ENCODE measurements at places on chromosomes 2 and 18.
A peak's percentile ranks its signal among the peaks of the same experiment; 100 is the strongest.

- DNase-seq, result no peak
Measured at GRCh38 chr2:235544689-235544969, 50.8 kb downstream of the AGAP1 start.

DNA sequence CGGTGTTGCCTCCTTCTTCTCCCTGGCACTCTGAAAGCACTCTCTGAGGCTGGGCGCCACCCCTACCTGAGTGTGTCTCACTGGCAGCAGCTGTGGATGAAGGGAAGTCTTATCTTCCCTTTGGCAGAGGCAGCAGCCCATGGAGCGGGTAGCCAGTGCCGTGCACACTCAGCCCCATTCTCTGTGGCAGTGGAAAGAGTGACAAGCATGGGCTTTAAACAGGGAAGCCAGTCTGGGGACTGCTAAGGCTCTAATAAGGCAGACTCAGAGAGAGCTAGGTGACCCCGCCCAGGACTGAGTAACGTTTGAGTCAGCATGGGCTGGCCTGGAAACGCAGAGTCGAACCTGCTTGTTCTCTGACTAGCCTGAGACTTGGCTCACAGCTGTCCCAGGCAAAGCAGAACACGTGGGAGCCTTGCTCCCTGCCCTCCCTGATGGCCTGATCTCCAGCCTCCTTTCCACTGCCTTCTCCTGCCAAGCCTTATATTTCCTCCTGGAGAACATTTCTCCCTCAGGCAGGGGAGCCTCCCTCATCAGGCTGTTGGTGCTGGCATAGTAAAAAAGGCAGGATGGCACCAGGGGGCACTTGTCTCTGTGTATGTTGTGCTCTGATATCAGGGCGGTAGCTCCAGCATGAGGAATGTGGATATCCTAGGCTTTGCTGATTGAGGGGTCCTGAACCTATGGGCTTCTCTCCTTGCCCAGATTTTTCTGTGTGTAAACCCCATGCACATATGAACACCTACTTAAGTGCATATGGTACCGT is 93.9 kb upstream of the LGALSL start:
- peak; percentile 92 for DNase-seq

DNA sequence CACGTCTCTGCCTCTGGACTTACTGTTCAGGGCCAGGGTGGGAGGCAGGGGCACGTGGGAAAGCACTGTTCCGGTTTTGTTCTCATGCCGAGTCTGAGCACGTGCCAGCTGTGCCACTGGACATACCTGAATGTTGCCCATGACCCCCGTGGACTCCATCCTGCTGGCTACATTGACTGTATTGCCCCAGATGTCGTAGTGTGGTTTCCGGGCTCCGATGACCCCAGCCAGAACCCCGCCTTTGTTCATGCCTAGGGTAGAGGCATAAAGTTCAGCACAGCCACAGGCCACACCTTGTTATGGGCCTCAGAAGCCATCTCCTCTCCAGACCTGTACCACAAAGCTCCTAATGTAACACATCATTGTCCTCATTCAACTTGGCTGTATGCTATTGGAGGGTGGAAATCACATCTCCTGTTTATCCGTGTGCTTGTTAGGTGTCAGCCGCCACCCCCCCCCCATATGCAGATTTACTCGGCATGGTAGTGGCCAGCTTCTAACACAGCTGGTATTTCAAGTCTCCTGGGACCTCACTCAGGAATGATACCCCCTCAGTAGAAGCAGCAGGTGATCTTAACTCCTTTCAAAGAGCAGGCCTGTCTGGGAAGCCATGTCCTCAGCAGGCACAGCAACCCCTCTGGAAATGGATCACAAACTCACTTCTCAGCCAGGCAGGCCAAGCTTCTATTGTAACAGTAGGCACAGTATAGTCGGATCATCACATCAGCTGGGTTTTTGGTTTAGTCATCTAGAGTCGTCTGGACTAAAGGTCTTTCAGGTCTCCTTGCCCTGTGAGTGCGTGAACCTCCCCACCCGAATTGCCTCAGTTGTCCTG is 27.6 kb downstream of the CENPO start:
- no peak for DNase-seq

GRCh38 chr2:45452866-45453265 is 158.2 kb downstream of the SRBD1 start:
- DNase-seq, result peak; percentile 95

DNA sequence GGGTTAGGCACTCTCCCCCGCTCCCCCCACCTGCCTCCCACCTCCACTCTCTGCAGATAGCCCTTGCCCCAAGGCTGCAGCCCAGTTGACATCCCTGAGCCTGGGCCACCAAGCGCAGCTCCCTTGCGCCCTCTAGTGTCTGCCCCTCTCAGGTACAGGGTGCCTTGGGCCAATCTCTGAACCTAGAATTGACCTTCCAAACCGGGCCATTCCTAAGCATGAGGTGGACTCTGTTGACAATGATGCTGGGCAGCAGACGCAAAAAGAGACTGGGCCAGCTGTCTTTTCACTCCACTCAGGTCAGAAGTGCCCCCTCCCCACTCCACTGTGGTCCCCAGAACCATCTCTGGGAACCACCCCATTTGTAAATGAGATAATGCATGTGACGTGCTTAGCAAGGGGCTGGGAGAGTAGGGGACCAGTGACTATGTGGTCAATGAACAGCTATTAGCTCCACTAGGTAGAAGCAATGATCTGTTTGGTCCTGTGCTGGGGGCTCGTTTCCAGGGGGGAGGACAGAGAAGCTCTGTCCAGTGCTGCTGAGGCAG is 43.3 kb upstream of the PLB1 start:
- DNase-seq, result peak; percentile 58

DNA sequence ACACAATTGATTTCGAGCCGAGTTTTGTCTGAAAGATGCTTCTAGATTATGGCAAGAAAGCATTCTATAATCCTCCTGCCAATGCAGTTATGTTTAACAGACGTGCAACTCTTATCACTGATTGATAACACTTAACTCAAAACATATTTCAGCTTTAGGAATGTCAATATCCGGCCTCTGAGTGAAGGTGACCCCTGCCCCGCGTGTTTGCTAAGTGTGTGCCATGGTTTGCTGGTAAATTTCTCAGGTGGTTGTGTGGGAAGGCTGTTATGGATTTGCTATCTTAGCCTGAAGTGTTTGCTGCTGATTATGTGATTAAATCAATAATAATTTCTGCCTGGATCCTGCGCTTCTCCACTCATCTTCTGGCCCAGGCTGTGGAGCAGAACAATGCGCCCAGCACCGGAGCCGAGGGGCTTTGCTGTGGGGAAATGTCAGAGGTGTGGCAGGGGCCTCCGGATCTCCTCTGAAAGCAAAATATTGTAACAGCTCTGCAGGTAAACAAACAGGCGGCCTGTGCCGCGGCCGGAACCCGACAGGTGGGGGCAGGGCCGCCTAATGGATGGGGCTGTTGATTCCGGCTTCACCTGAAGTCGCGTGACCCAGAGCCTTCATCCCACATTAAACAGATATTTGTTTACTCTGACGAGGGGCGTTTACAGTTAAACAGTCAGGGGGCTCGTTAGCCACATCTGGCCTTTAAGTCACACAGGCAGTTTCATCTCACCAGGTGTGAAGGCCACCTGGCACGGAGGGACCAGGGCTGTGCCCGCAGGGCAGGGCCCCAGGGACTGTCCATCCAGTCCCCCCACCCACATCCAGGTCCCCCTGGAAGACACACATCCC is 210.7 kb upstream of the SALL3 start:
- DNase-seq, result no peak

- no peak for DNase-seq
Measured at GRCh38 chr2:236718207-236718992, 148.8 kb downstream of the ACKR3 start.

- DNase-seq, result no peak
Measured at GRCh38 chr2:88829607-88830463, 138.4 kb downstream of the RPIA start.

DNA sequence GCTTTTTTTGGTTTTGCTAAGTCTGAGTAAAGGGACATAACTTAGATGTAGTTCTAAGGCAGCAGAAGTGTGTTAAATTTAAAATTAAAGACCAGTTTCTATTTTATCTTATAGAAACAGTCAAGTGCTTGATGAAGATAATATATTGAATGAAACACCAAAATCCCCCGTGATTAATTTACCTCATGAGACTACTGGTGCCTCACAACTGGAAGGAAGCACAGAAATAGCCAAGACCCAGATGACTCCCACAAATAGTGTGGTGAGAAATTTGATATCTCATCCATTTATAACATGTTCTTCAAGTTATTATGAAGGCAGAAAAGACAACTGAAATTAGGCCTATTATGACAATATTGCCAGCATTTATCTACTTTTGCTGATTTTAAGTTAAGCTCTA is 45.6 kb downstream of the APLF start:
- no peak for DNase-seq

- DNase-seq, result no peak
Measured at GRCh38 chr2:240138254-240138984, 2.0 kb downstream of the OTOS start.

GRCh38 chr2:138950486-138950885 is 170.3 kb upstream of the NXPH2 start:
- DNase-seq, result no peak

- DNase-seq, result no peak
Measured at GRCh38 chr2:118911936-118912335, 30.1 kb upstream of the MARCO start.

- DNase-seq, result no peak
Measured at GRCh38 chr2:143209570-143210445, 80.6 kb downstream of the ARHGAP15 start.
